CD4-positive, alpha-beta T cell (primary cell): ENCODE measurements at places on chromosomes 13 and 19. TPM values are rescaled to one million over a fixed set of nuclear protein-coding genes. Genes with fewer than 3 reads are reported as not detected.

Gene FPR2
- total RNA-seq = not detected

Gene RYR1
- total RNA-seq = 1.2 TPM

Gene MCEMP1
- not detected for total RNA-seq

GRCh38 chr13:48488995-48489394, 43.9 kb downstream of the RCBTB2 start:
- peaks cover 11% of the 10 kb centered on the region for H3K36me3 ChIP-seq
- no peaks in the 10 kb centered on the region for H3K27me3 ChIP-seq
- DNase-seq = no peak
- peak overlapping the region; percentile 57 for H3K27ac ChIP-seq
- H3K4me3 ChIP-seq = no peak overlapping the region

- H3K4me3 ChIP-seq = no peak overlapping the region
- peaks cover 18% of the 10 kb centered on the region for H3K4me1 ChIP-seq
- no peaks in the 10 kb centered on the region for H3K27me3 ChIP-seq
- no peak overlapping the region for H3K27ac ChIP-seq
Observed at GRCh38 chr19:2212861-2213711, 23.0 kb downstream of the PLEKHJ1 start.

- H3K4me1 ChIP-seq = peaks cover 12% of the 10 kb centered on the region
- H3K4me3 ChIP-seq = no peak overlapping the region
- no peaks in the 10 kb centered on the region for H3K36me3 ChIP-seq
Observed at GRCh38 chr13:99398071-99398470, 90.9 kb upstream of the GPR183 start.

- peaks cover 23% of the 10 kb centered on the region for H3K4me1 ChIP-seq
- H3K36me3 ChIP-seq = no peaks in the 10 kb centered on the region
- peak; percentile 40 for DNase-seq
- peaks cover 45% of the 10 kb centered on the region for H3K27me3 ChIP-seq
Observed at GRCh38 chr19:39506944-39507714, 7.8 kb upstream of the SELENOV start.

- peaks cover 2% of the 10 kb centered on the region for H3K36me3 ChIP-seq
- H3K27me3 ChIP-seq = no peaks in the 10 kb centered on the region
- no peak overlapping the region for H3K27ac ChIP-seq
- H3K4me3 ChIP-seq = no peak overlapping the region
Observed at GRCh38 chr19:36093687-36094086, 17.3 kb upstream of the OVOL3 start.

DNA sequence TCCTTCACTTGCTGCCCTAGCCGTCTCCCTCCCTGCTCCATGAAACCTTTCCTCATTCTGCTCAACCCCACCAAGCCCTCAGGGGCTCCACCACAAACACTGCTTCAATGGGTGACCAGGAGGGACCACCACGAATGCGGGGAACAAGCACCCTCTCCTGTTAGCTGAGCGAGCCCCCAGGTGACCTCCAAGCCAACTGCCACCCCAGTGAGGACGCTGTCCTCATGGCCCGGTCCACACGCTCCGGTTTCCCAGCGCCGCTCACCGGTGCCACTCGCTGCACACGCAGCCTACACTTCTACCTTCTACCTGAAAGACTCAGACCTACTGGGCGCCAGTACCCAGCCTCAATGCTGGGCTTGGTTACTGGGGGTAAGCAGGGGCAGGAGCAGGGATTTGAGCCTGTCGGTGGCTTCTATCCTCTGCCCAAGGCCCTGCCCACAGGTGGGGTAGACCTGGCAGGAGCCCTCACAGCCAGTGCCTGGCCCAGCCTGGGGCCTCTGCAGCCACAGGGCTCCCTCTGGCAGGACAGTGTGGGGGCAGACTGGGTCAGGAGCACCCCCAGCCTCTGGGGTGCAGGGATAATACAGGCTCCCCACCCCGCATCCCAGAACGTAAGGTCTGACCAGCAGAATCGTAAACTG, 704 bp upstream of the TMEM86B start:
- H3K27ac ChIP-seq = no peak overlapping the region
- no peaks in the 10 kb centered on the region for H3K27me3 ChIP-seq
- H3K4me3 ChIP-seq = no peak overlapping the region
- H3K36me3 ChIP-seq = peaks cover 68% of the 10 kb centered on the region
- no peak for DNase-seq
- no peaks in the 10 kb centered on the region for H3K4me1 ChIP-seq

DNA sequence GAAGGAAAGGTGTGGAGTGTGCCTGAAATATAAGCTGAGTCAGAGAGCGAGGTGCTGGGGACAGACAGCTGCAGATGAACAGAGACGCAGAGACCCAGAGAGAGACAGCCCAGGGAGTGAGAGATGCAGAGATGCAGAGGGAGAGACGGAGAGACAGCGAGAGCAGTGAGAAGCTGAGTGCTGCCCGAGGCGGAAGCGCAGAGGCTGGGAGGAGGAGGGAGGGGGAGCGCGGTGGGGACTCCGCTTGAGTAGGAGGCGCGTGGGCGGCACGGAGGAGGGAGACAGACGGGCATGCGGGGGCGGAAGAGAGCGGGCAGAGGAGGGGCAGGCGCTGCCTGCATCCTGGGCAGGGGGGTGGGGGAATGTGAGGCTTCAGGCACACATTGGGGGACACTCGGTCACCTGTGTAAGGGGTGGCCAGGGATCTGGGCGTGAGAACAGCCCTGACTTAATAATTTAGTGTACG, 25.7 kb downstream of the SLC8A2 start:
- H3K4me1 ChIP-seq = peaks cover 51% of the 10 kb centered on the region
- H3K27ac ChIP-seq = no peak overlapping the region
- H3K4me3 ChIP-seq = peak overlapping the region; percentile 17
- peak; percentile 87 for DNase-seq
- H3K36me3 ChIP-seq = no peaks in the 10 kb centered on the region

- DNase-seq = no peak
- no peak overlapping the region for H3K27ac ChIP-seq
- H3K4me1 ChIP-seq = no peaks in the 10 kb centered on the region
- H3K36me3 ChIP-seq = peaks cover 52% of the 10 kb centered on the region
- H3K27me3 ChIP-seq = no peaks in the 10 kb centered on the region
- H3K4me3 ChIP-seq = no peak overlapping the region
Observed at GRCh38 chr13:46039411-46040182, 12.9 kb downstream of the ZC3H13 start.

- H3K27me3 ChIP-seq = peaks cover 3% of the 10 kb centered on the region
- no peak for DNase-seq
- no peaks in the 10 kb centered on the region for H3K4me1 ChIP-seq
- H3K27ac ChIP-seq = no peak overlapping the region
Observed at GRCh38 chr13:113669231-113669754, 2.3 kb downstream of the GRK1 start.

DNA sequence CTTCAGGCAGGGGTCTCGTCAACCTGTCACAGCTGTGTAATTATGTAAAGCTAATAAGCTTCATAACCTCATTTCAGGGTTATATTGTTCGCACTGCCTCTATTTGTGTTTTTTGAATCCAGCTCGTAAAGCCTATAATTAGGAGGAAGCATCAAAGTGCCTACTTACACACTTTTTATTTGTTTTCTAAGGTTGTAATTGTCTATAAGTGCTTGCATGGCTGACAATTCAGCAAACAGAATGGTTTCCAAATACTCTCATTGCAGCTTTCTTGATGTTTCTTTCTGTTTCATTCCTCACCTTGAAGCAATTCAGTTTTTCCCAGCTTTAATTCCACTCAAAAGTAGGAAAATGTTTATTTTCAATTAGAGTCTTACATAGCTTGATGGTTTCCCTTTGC, 336.3 kb downstream of the HS6ST3 start:
- no peaks in the 10 kb centered on the region for H3K36me3 ChIP-seq
- H3K27ac ChIP-seq = no peak overlapping the region
- H3K4me1 ChIP-seq = no peaks in the 10 kb centered on the region
- H3K4me3 ChIP-seq = no peak overlapping the region

DNA sequence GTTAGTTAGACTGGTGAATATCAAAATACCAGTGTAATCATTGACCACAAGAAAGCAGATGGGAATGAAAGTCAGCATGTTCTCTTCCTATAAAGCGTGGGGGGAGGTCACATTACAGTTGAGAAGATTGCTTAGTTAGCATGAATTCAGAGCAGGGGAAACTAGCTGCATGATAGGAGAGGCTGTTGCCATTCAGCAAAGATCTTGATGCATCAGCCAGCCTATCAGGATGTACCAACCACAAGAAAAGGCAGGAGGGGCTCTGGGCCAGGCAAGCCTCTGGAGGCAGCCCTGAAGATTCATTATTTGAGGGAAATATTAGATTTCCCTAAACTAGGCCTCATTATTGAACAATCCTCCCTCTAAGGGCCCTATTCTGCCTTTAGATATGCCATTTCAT, 5.0 kb upstream of the MTMR6 start:
- H3K27ac ChIP-seq = no peak overlapping the region
- no peak for DNase-seq
- peaks cover 4% of the 10 kb centered on the region for H3K4me1 ChIP-seq
- H3K36me3 ChIP-seq = no peaks in the 10 kb centered on the region

- H3K27me3 ChIP-seq = no peaks in the 10 kb centered on the region
- no peak overlapping the region for H3K4me3 ChIP-seq
- DNase-seq = no peak
- H3K27ac ChIP-seq = no peak overlapping the region
Observed at GRCh38 chr13:104650431-104650830, 1584.2 kb upstream of the SLC10A2 start.

- no peaks in the 10 kb centered on the region for H3K36me3 ChIP-seq
- H3K27ac ChIP-seq = no peak overlapping the region
- DNase-seq = no peak
Observed at GRCh38 chr19:29420482-29421195, 105.2 kb upstream of the VSTM2B start.

DNA sequence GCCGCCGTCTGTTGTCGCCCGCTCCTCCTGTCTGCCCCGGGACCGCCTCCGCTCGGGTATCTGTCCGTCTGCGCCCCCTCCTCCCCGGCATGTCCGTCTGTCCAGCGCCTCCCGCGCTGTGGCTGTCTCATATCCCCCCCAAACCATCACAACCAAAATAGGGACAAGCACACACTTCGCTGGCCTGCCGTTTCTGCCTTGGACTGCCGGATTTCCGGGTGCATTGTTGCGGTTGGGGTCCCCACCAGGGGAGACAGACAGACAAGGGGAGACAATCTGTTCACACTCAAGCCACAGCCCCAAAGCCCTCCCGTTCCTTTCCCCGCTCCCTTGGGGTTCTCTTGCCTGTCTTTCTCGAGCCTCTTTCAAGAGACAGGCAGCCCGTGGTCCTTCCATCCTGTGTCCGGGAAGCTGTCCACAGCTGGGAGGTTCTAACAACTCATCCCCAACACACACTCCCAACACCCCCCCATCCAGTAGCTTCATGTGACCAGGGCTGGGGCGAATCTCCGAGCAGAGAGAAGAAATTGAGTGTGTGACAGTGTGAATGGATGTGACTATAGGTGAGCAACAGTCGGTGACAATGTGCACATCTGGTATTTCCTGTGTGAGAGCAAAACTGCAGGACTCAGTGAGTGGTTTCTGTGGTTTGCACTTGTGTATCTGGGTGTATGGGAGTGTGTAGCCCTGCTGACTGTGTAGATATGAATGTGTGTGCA, 16.5 kb upstream of the FOSB start:
- H3K4me1 ChIP-seq = peaks cover 64% of the 10 kb centered on the region
- H3K4me3 ChIP-seq = peak overlapping the region; percentile 70
- H3K36me3 ChIP-seq = peaks cover 3% of the 10 kb centered on the region
- DNase-seq = peak; percentile 31
- peaks cover 2% of the 10 kb centered on the region for H3K27me3 ChIP-seq

GRCh38 chr19:54661846-54662481, 821 bp upstream of the LILRB4 start:
- no peaks in the 10 kb centered on the region for H3K4me1 ChIP-seq
- no peak overlapping the region for H3K4me3 ChIP-seq
- no peak overlapping the region for H3K27ac ChIP-seq

GRCh38 chr13:79909644-79910043, 428.7 kb downstream of the NDFIP2 start:
- H3K4me1 ChIP-seq = no peaks in the 10 kb centered on the region
- DNase-seq = no peak
- no peaks in the 10 kb centered on the region for H3K27me3 ChIP-seq
- no peak overlapping the region for H3K4me3 ChIP-seq
- no peaks in the 10 kb centered on the region for H3K36me3 ChIP-seq
